Left lobe of liver (tissue), 2 donors: ENCODE measurements at places on chromosomes 16 and 17. TPM values are rescaled to one million over a fixed set of nuclear protein-coding genes. Genes with fewer than 3 reads are reported as not detected.

GRCh38 chr17:10033449-10033848, 128.4 kb upstream of the RCVRN start:
- DNase-seq: no peak

DNA sequence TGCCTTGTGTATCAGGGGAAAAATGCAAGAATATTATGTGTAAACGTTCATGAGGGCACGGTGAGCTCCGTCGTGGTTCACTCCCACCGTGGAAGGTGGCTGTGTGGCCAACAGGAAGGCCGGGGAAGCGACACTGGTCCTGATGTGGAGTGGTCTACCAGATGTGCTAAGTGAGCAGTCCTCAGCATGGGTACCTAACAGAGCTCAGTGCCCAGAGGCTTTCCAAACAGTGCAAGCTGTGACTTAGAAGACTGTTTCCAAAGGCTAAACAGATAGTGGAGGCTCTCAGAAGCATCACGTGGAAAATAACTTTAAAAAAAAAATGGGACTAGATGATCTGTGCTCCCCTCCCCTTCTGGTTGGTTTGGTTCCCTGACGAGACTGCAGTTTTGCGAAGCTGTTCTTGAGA, 199.3 kb upstream of the CHMP6 start:
- DNase-seq: no peak

DNA sequence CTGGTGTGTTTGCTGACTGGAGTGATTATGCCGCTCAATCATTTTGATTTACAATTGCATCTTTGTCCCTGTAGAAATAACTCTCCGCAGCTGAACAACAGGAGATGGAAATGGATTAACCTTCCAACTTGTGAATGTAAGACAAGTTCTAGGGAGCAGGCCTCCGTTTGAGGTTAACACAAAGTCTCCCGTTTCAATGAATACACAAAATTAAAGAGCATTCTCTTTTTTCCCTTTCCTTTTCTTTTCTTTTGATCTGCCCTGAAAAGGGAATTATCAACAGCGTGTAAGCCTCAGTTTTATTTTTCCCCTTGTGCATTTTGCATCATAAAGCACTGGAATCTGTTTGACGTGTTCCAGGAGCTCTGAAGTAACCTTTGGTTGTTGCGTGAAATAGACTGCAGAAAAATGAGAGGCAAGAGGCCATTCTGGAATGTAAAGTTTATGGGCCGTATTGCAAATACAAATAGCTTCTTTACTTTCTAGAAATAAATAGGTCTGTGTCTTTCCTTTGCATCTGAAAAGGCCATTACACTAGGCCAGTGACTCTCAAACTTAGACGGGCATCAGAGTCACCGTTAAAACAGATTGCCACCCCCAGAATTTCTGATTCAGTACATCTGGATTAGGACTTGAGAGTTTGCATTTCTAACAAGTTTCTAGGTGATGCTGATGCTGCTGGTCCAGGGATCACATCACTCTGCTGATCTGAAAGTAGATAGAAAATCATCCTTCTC, 164.7 kb downstream of the ZNF18 start:
- no peak for DNase-seq

DNA sequence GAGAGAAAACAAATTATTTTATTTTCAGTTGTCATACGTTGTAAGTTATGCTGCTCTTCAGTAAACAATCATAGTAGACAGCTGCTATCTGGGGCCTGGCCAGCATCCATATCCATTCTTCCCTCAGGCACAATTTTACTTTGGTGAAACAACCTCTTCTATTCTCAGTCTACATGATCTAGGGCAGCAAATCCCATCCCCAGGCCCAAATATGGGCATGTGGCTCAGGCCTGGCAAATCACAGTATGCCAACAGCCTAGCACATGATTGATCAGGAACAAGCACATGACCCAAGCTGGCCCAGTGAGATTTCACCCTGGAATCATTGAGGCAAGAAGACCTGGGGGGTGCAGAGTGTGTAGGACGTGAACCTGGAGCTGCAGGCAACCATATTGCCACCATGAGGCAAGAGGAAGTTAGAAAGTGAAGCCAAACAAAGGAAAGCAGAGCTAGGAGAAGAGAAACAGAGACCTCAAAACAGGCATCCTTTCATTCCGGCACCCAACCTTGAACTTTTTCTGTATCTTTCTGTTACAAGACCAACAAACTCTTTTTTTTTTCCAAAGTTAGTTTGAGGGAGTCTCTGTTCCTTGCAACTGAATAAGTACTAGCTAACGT, 10.3 kb upstream of the ABCC12 start:
- DNase-seq: no peak

DNA sequence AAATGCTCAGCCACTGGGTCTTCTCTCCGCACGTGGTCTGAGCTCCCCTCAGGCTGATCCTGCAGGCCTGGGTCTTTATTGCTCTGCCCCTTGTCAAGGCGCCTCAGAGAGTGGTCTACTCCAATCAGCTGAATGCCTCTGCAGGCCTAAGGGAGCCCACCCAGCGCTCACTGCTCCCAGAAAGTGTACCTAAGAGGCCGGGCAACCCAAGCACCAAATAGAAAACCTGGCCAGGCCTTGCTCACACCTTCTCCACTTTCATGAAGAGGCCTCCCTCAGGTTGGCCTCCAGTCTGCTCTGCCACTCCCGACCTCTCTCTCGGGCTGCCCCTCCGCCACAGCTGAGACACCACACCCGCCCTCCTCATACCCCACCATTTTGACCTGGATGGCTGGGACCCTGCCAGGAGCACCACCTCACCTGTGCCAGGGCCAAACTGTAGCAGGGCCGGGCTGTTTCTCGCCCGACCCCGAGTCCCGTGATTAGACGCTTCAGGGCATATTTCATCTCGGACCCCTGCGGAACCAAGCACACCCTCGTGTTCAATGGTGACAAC, 665 bp downstream of the MYBBP1A start:
- DNase-seq: no peak

DNA sequence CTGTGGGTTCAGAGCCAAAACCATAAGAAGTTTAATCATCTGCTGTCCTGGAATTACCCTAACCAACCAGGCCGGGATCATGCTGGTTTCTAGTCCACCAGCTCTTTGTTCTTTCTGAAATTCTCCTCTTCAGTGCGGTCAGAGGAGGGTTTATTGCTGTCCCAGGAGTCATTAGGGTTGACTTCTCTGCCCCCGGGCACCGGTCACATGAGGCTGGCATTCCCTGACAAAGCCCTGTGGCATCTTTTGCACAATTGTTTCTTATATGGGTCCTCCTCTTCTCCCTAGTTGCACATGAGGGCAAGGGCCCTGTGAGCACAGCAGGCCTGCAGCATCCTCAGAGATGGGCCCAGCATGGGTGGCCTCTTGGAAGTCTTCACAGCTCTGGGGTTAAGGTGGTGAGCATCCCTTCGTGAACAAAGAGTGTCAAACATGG, 243.9 kb downstream of the IRF8 start:
- no peak for DNase-seq

DNA sequence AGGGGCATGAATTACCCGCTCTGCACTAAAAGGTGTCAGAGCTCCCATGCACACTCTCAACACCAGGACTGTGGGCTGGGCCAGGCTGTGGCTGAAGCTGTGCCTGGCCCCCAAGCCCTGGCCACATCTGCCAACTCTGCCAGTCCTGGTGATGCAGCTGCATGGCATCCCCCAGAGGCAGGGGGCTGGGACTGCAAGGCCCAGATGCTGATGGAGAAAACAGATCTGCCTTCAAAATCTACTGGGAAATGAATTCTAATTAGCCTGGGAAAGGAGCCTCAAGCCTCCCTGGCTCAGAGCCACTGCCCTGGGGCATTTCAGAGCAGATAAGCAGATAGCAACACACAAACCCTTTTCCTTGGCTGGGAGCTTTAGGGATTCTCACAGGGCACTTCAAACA, 3.4 kb downstream of the CHST6 start:
- no peak for DNase-seq

DNA sequence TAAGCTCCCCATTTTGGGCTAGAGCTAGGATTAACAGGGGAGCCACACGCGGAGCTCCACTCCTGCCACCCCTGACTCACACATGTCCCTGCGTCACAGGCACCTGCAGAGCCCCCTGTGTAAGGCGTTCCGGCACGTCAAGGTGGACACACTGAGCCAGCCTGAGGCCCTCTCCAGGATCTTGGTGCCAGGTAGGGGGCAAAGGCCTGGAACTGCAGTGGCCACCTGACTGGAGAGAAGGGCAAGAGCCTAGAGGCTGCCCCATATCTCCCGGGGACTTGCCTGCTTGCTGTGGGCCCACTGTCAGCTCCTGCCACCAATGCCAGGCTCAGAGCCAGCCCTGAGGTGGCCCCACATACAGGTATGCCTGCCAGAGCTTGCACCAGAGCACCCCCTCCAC, 33.7 kb downstream of the NECAB2 start:
- no peak for DNase-seq

- peak; percentile 44 for DNase-seq
Observed at GRCh38 chr16:66486773-66487579, 59.9 kb downstream of the BEAN1 start.

DNA sequence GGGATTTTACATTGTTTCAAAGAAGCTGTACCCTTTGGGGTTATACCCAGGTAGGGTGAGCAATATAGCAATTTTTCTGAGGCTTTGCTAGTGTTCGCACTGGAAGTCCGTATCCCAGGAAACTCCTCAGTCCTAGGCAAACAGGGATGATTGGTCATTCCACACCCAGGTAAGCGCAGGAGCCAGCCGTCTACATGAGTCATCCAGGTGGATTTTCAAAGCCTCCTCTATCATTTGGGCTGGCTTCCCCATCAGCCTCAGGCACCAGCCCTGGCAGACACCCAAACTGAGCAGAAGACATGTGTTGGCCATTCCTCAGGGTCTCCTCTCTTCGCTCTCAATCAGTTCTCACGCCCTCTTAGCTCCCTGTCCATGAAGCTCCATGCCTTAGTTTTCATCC, 135.6 kb downstream of the AIPL1 start:
- DNase-seq: no peak

DNA sequence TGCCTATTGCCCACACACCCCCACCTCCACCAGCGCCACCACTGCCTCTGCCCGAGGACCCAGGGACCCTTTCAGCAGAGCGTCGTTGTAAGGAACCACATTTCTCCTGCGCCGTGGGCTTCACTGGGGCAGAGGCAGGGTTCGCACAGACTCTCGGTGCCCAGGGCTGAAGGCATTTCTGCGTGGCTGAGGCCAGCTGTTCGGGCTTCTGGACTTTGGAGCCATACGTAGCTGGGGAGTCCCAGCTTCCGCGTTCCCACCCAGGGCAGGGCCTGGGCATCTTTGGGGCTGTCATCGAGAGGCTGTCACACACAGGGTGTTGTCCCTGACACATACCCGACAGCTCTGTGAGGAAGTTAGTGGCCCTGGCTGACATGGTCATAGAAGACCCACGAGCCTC, 16.0 kb upstream of the SMIM5 start:
- DNase-seq: no peak

DNA sequence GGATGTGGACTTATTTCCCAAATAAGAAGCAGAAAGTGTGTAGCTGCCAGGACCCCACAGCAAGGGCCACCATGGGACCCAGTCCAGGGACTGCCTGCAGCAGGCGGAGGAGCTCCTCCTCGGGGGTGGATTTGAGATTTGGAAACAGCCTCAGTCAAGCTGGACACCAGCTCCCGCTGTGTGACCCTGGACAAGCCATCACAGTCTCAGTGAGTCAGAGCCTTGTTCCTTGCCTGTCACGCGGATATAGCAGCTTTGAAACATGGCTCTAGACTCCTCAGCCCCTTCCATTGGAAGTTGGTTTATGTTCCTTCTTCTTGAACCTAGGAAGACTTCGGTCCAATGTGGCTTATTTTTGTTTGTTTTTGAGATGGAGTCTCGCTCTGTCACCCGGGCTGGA, 12.5 kb upstream of the DPEP1 start:
- no peak for DNase-seq

DNA sequence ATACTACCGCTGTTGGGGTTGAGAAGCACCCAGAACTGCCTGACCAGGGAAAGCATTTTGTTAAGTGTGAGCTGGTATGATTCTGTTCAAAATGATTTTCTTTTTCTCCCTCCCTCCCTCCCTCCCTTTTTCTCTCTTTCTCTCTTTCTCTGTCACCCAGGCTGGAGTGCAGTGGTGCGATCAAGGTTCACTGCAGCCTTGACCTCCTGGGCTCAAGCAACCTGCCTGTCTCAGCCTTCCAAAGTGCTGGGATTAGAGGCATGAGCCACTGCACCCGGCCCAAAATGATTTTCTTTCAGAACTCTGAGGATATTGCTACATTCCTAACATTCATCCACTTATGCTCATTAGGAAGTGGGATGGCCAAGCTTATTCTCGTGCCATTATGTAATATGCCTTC, 41.3 kb downstream of the SLC47A1 start:
- no peak for DNase-seq

DNA sequence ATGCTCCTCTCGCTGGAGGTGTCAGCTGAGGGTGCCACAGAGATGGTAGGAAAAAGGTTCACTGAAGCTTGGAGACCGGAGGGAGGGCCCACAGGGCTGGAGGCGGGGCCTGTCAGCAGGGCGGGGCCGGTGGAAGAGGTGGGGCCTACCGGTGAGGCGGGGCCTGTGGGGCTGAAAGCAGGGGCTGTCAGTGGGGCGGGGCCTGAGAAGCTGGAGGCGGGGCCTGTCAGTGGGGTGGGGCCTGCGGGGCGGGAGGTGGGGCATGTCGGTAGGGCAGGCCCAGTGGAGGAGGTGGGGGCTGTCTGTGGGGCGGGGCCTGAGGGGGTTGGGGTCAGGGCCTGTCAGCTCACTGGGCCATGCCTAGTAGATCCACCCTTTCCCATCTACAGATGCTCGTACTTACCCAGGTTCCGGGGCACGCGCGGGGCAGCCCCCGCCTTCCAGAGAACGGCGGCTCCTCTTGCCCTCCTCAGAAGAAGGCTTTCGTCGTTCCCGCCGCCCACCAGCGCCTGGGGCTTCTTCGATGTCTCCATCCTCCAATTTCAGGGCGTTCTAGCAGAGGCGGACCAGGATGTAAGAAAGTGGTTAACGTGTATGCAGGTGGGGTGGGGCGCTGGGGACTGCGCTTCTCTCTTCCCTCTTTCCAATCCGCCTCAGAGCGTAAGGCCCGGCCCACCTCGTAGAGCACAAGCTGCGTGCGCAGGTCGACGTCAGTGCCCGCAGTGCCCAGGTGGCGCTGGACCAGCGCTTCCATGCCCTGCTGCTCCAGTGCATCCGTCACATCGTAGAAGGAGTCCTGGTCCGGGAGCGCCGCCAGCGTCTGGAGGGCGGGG, 9.8 kb downstream of the TMEM208 start:
- no peak for DNase-seq

GRCh38 chr17:38554430-38555350, 51.1 kb downstream of the SRCIN1 start:
- DNase-seq: no peak

DNA sequence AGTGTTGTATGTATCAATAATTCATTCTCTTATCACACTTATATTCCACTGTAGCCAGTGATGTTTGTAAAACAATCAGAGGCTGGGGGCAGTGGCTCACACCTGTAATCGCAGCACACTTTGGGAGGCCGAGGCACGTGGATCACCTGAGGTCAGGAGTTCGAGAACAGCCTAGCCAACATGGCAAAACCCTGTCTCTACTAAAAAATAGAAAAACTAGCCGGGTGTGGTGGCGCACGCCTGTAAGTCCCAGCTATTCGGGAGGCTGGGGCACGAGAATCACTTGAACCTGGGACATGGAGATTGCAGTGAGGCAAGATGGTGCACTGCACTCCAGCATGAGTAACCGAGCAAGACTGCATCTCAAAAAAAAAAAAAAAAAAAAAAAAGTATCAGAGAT, 217.0 kb downstream of the CPPED1 start:
- no peak for DNase-seq

CTRB2 gene
- total RNA-seq: 12.7 TPM

RARA gene
- 21.3 TPM for total RNA-seq

FNDC8 gene
- total RNA-seq: not detected

TMEM98 gene
- total RNA-seq: 15.2 TPM

CDC6 gene
- total RNA-seq: 1.5 TPM
